ENCODE measurements at places on chromosomes 11 and 22.

- no peak for DNase-seq
Measured at GRCh38 chr11:121328967-121329679, 36.6 kb downstream of the SC5D start.

- DNase-seq, result no peak
Measured at GRCh38 chr11:68839911-68840641, 1.6 kb downstream of the CPT1A start.

DNA sequence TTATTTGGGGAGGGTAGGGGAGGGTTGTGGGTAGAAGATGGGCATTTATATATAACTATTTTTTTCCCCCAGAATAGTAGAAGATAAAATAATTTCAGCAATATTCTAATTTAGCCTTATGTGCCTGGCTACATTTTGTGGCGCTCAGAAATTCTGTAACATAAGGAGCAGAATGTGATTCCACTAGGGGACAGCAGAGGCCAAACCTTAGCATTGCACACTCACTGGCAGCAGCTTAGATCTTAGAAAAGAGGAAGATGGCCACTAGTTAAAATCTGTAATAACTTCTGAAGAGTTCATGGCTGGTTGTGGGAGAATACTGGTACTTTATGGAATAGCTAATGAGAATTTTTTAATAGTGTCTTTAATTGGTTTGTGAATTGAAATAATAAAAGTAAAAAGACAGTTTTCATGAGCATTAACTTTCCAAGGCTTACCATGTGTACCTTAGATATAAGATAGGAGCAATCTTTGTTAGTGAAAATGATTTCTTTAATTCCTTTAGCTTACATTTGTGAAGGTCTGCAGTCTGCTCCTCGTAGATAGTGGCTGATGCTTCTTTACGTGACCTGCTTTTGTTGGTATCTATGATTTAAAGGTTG lies 33.1 kb downstream of the DDX10 start:
- no peak for DNase-seq

- no peak for DNase-seq
Measured at GRCh38 chr11:64741375-64742086, 2.4 kb downstream of the RASGRP2 start.

DNA sequence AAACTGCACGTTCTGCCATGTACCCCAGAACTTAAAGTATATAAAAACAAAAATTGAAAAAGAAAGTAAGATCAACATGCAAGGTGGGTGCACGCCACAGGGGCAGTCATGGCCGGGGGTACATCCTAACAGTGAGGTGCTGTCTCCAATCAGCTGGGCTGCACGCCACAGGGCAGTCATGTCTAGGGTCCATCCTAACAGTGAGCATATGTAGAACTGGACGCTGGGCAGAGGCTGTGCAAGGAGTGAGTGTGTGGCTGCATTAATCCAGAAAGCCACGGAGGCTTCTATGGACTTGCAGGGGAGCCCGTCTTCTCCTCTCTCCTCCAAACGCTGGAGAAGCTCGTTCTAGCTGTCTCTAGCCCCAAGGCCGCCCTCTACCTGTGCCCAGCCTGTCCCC lies 1105.0 kb downstream of the BRD1 start:
- no peak for DNase-seq

DNA sequence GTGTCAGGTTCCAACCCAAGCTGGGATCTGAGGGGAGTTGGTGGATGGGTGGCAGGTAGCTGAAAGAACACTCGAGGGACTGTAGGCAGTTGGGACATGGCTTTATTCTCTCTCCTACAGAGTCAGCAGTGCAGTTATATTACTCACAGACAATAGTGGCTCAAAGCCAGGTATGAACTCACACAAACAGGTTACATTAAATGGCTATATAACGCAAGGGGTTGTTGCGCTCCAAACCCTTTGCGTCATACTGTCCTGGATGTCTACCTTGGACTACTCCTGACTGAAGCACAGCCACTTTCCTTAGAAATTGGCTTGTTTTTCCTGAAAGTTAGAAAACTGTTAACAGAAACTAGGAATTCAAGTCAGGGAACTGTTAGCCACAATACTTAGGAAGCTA lies 66.4 kb upstream of the OR4B1 start:
- no peak for DNase-seq

GRCh38 chr11:46958777-46959176 lies 22.2 kb downstream of the CSTPP1 start:
- DNase-seq, result no peak

- DNase-seq, result no peak
Measured at GRCh38 chr11:16780146-16780545, 41.7 kb downstream of the C11orf58 start.

GRCh38 chr11:116791002-116791812 lies 472 bp downstream of the APOA5 start:
- DNase-seq, result no peak

GRCh38 chr11:73585834-73586575 lies 11.9 kb downstream of the FAM168A start:
- DNase-seq, result no peak

GRCh38 chr11:117072517-117073461 lies 25.4 kb downstream of the SIK3 start:
- no peak for DNase-seq

Measured in cortex of kidney (tissue), 1 donor.